Hepatocyte (in vitro differentiated cells): ENCODE measurements at places on chromosomes 6 and 20. TPM values are rescaled to one million over a fixed set of nuclear protein-coding genes. Genes with fewer than 3 reads are reported as not detected.

Gene CEP43
- 28.1 and 28.4 TPM in 2 replicates for total RNA-seq

Gene SH3BGRL2
- 63.6 and 71.4 TPM in 2 replicates for total RNA-seq

Gene JPH2
- 5.7 and 6.6 TPM in 2 replicates for total RNA-seq

Gene SMPD2
- 9.3 and 15.3 TPM in 2 replicates for total RNA-seq

Gene IYD
- 8.5 and 10.0 TPM in 2 replicates for total RNA-seq

Gene CD24
- total RNA-seq = 560 and 576 TPM in 2 replicates

Gene SIRPB2
- not detected in 2 replicates for total RNA-seq

Gene LAMP5
- total RNA-seq = 0.12 and 0.47 TPM in 2 replicates
